ENCODE measurements at places on chromosomes 6 and 20.

DNA sequence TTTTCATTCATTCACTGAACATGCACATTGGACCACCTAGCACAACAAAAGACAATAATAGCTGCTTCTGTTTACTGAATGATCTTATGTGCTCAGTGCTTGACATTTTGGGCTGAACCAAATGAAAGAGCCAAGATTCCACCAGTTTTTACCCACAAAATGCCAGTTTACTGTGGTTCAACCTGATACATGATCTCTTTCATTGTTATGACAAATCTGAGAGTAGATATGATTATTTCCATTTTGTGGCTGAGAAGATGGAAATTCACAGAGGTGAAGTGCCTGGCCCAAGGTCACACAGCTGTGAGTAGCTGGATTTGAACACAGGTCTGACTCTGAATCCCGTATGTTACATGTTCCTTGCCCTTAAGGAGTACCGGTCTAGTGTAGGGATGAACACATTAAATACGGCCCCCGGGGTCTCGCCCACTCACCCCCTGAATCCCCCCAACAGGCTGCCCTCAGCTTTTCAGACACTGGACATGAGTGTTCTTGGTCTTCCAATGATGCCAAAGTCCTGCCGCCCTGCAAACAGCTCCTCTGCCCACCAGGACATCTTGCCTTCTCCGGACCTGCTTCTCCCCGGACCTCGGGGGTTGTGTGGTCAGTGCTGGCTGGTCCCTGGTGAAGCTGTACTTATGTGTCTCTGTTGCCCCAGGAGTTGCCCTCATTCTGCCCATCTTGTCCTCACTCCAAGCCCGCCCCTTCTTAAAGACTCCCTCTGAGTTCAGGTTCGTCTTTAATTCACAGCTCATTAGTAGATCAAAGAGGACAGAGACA is 58.6 kb upstream of the SLC32A1 start:
- DNase-seq, result no peak

- no peak for DNase-seq
These were observed 58.9 kb upstream of the SCP2D1 start for GRCh38 chr20:18754653-18755045.

DNA sequence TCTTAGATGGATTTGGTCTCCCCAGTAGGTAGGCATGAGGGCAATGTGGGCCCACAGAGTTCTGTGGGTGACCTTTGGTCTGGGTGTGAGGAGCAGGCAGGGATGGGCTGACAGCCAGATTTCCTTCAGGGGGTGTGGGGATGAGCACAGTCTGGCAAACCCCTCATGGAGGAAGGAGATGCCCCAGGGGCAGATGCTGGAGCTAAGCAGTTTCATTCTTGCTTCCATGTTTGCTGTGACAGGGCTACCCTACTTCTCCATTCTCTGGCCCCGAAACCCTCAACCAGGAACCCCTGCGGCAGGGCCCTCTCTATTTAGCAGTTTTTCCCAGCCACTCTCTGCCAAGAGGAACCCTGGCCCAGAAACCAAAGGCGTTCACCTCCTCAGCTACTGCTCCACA is 40.4 kb downstream of the GCLC start:
- no peak for DNase-seq

DNA sequence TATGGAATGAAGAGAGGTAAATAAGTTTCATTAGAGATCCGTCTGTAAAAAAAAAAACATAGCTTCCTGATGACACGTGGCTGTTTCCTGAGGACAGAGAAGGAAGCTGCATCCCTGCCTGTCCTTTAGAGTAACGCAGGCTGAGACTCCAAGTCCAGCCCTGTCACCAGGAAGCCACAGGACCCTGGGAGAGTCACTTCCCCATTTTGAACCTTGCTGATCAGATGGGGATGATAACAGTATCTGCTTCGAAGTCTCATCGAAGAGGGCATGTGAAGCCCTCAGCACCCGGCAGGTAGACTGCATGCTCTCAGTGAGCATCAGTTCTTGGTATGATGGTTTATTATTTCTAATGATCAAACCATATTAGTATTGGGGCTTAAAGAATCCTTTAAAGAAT is 139.1 kb upstream of the KCNG1 start:
- DNase-seq, result no peak

DNA sequence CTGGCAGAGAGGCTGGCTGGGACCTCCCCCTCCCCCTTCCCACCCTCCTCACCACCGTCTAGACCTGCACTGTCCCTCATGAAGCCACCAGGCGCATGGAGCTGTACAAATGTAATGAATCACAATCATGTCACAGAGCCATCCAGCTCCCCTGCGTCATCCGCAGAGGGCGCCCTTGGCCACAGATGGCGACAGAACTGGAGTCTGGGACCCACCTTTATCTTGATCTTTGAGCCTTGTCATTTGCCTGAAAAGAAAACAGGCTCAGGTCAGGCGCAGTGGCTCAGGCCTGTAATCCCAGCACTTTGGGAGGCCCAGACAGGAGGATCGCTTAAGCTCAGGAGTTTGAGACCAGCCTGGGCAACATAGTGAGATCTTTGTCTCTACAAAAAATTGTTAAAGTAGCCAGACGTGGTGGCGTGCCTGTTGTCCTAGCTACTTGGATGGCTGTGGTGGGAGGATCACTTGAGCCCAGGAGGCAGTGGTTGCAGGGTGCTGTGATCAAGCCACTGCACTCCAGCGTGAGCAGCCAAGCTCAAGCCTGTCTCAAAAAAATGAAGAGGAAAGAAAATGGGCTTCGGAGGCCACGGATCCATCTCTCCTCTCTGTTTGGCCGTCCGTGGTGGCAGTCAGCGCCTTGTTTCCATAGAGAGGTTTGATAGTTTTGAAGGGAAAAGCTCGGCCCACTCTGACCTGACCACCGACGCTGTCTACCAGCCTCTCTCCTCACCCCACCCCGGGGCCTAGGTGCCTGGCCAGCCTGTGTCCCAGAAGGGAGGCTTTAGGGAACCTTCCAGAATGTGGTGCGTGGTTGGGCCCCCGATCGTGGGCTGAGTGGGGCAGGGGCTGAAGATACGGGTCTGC is 6.2 kb downstream of the COL9A3 start:
- peak; percentile 82 for DNase-seq

DNA sequence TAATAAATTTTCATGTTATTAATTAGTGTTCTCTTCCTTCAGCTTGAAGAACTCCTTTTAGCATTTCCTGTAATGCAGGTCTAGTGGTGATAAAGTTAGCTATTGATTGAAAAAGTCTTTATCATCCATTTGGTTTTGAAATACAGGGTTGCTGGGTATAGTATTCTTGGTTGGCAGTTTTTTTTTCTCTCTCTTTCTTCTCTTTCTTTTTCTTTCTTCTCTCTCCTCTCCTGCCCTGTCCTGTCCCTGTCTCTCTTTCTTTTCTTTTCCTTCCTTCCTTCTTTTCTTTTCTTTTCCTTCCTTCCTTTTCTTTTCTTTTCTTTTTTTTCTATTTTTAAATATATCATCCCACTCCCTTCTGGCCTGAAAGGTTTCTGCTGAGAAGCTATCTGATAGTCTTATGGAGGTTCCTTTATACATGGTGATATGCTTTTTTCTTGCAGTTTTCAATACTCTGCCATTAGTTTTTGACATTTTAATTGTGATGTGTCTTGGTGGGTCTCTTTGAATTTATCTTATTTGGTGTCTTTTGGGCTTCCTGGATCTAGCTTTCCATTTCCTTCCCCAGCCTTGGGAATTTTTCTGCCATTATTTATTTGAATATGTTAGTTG is 55.4 kb downstream of the CDC5L start:
- no peak for DNase-seq
